Left lung (tissue), 14 donors: ENCODE measurements at places on chromosomes 4 and X.

DNA sequence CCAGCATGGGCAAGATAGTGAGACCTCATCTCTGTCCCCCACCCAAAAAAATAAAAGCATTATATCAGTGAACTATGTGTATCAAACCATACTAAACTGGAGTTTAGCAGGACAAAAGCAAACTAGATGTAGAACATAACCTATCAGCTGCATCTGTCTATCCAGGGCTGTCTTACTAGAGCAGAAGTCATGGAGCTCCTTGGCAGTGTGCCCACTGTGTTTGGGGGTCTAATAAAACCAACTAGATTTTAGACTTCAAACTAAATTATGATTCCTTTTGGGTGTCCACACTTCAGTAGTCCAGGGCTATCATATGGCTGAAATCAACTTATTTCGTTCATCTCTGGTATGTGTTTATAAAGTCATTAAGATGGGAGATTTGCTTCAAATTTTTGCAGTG is 8.3 kb downstream of the SLBP start:
- no peak for DNase-seq

DNA sequence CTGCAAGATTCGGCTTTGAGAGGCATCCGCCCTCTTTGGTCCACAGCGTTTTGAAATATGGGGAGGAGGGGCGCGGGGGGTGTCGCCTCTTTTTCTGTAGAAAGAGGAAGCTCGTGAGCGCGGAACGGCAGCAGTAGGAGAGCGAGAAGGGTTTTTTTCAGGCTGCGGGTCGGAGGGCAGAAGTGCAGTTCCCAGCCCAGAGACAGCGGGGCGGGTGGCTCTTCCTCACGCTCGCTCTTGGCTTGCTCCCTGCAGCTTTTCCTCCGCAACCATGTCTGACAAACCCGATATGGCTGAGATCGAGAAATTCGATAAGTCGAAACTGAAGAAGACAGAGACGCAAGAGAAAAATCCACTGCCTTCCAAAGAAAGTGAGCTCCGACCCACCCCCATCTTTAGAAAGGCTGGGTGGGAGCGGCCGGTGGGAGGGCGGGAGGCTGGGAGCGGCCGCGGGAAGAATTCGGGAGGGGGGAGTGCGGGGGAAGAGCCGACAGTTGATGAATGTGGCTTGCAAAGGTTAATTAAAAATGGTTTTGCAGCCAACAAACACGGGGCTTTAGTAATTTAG is 1.2 kb downstream of the TMSB4X start:
- peak; percentile 84 for DNase-seq

GRCh38 chrX:106728337-106728736 is 1.8 kb downstream of the RNF128 start:
- DNase-seq: no peak

- no peak for DNase-seq
Measured at GRCh38 chrX:47145395-47146120, 537 bp downstream of the RBM10 start.

- DNase-seq: no peak
Measured at GRCh38 chrX:27815209-27815608, 7.4 kb downstream of the MAGEB10 start.

- no peak for DNase-seq
Measured at GRCh38 chr4:96637971-96638412, 798.1 kb downstream of the PDHA2 start.

DNA sequence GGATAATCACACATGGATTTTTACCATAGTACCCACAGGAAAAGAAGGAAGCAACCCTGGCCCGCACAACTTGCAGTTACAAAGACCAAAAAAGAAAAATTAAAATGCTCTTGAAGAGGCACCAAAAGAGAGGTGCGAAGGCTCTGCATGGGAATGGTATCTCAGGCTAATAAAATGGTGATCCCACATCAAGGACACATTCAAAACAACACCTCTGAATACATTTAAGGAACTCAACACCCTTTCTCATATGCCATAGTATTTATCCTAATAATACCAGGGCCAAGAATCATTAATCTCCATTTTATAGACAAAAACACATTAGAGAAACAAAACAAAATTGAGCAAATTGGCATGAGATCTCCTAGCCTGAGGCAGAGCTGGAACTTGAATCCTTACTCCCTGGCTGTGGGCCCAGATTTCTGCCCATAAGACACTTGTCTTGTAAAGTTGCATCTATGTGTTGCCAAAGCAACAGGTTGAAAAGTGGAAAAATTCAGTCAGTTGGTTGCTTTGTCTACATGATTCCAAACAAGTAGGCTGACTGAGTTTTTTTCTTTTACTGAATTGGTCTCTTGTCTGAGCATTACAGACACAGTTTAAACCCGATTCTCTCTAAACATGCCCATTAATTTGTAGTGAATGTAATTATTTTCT is 33.5 kb downstream of the GUCY2F start:
- DNase-seq: no peak

DNA sequence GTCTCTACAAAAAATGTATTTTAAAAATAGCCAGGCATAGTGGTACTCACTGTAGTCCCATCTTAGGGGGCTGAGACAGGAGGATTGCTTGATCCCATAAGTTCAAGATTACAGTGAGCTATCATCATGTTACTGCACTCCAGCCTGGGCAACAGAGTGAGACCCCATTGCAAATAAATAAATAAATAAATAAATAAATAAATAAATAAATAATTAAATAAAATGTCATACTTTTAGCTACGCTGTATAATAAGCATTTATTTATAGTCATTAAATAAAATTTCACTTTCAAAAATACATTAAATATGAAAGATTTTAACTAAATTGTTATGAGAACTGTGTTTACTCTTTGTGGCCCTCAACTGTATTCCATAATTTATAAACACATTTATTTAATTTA is 1124.2 kb downstream of the PCDH7 start:
- DNase-seq: no peak

GRCh38 chr4:177404342-177404741 is 37.9 kb downstream of the AGA start:
- no peak for DNase-seq

DNA sequence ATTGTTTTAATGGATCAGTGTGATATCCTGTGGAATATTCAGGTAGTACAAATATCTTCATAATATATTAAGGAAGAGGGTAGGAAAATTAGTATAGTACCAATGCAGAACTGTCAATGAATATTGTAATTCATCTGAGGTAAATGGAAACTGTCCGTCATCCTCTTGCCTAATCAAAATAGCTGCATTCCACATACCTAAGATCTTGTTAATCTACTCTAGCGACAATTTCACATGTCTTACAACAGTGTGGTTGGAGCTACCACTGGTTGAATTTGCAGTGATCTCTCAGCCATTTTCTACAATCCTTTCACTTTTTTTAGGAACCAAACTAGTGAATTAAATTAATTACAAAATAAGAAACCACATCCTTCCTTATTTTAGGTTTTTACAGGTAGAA is 117.5 kb downstream of the PCDH18 start:
- no peak for DNase-seq

GRCh38 chr4:119493419-119493818 is 135.2 kb downstream of the PDE5A start:
- no peak for DNase-seq

GRCh38 chr4:123299212-123299691 is 97.3 kb upstream of the SPRY1 start:
- no peak for DNase-seq

- no peak for DNase-seq
Measured at GRCh38 chrX:49192722-49193328, 6.7 kb upstream of the PRICKLE3 start.

- DNase-seq: no peak
Measured at GRCh38 chrX:53251307-53251706, 26.3 kb upstream of the KDM5C start.

- peak; percentile 86 for DNase-seq
Measured at GRCh38 chr4:15149839-15150592, 147.7 kb downstream of the CPEB2 start.

- DNase-seq: no peak
Measured at GRCh38 chrX:129760155-129760554, 19.6 kb upstream of the SASH3 start.

DNA sequence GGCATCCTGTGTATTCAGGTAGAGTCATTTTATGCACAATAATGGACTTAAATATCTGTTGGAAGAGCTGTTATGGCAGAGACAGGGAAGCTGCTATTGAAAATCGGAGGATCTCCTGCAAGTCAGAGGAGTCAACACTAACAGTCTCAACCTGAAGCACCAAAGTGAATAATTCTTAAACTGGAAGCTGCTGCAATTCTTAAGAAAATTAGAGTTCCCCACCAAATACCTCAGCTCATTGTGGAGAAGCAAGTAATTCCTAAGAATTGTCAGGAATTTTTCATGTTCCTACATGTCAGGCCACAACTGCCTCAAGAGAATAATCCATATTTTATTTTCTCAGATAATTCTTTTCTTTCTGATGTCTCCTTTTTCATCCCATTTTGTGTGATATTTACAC is 892.6 kb upstream of the LCORL start:
- no peak for DNase-seq

DNA sequence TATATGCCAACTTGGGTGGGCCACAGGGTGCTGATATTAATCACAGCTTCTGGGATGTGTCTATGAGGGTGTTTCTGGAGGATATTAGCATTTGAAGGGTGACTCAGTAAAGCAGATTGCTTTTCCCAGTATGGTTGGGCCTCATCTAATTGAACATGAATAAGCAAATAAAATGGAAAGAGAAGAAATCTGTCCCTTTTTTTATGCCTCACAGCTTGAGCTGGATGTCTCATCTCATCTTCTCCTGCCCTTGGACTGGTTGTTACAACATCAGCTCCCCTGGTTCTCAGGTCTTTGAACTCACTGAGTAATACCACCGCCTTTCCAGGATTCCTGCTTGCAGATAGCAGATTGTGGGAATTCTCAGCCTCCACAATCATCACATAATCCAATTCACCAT is 1149.2 kb downstream of the PCDH18 start:
- no peak for DNase-seq

DNA sequence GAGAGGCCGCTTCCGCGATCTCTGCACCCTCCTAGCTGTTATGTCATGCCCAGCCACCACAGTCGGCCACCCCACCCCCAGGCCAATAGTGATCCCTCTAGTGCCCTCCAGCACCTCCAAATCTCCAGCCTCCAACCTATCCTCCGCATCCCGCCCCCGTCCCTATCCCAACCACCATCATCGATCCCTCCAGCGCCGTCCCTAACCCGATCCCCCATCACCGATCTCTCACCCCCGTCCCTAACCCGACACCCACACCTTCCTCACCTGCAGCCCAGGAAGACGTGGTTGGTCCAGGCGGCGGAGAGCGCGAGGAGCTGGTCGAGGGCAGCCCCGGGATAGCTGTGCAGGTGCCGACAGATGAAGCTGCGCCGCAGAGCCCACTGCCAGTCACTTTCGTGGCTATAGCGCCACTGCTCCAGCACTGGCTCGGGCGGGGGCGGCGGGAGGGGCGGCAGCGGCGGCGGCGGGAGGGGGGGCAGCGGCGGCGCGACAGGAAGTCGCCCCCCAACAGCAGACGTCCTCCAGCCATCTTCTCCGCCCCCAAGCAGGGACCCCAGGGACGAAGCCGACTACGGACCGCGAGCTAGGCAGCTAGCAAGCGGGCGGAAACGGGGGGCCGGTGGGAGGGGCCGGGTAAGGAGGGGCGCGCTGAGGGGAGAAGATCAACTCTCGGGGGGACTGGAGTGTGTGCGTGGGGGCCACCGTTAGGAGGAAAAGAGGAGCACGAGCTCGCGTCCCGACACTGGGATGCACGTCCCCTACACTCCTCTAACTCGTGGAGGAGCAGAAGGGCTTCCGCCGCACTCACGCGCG is 552 bp downstream of the NKRF start:
- DNase-seq: no peak

DNA sequence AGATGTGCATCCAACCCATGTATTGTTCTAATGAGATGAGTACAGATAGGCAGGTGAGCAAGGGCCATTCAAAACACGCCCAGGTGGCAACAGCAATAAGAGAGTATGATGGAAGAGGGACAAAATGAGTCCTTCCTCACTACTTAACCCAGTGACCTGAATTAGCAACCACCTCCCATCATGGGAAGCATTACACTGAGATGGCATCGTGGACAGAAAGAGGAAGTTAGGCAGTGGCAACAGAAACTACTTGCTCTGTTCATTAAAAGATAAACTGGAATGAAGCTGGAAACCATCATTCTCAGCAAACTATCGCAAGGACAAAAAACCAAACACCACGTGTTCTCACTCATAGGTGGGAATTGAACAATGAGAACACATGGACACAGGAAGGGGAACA is 17.2 kb downstream of the RXFP1 start:
- DNase-seq: no peak

DNA sequence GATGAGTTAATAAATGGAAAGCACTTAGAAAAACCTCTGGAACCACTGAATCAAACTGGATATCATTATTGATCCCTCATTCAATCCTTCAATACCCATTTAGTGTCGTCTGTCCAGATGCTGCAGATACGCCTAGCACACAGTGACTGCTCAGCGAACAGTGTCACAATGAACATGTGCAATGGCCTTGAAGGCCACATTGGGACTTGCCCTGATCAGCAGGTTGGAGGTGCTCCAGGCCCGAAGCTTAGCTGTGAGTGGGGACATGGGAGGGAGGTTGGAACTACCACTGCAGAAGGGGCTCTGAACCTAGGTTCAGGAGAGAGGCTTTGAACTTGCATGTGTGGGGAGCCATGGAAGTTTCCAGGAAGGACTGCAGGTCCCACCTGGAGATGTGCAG is 17.2 kb downstream of the GPKOW start:
- DNase-seq: no peak

DNA sequence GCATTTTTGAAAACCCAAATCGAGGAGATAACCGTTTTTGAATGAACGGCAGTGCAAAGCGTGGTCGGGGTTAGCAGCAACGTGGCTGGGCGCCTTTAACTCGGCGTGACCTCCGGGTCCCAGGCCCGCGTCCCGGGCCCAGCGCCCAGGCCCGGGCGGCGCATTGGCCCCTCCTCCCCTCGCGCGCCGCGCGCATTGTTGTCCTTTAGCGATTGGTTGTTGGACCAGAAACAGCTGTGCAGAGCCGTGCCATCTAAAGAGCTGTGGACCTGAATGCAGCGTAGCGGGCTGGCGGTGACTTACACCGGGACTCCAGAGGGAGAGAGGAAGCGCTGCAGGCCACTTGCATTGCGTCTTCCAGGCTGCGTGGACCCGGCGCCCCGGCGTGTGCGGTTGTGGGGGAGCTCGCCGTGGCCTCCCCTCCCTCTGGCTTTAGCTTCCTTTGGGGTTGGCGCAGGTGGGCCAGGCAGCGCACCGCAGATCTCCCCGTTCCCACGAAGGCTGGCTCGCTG is at the start of gene STOX2:
Gene STOX2 (plus strand): TSS at position 227 of the 512 bp plus-strand sequence. CDS start 1,484 bp downstream, outside the sequence.
- peak; percentile 87 for DNase-seq

DNA sequence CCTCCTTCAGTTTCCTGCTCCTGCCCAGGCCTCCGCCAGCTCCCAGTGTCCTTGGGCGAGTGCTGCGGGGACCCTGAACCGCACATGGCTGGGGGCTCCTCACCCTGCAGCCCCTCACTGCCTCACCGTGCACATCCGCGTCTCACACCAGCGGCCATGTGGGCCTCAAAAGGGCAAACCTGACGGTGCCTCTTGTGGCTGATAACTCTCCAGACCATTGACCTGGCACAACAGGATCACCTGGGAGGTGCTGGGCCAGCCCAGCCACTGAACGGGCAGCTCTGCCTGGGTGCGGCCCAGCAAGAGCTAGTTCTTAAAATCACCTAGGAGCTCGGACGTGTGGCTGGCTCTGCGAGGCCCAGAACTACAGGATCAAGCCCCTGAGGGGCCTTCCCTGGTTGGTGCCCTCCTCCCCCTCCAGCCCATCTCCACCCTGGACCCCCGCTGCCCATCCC is 4.1 kb upstream of the S100P start:
- DNase-seq: no peak
